ENCODE measurements at places on chromosomes 4 and X. TPM values are rescaled to one million over a fixed set of nuclear protein-coding genes. Genes with fewer than 3 reads are reported as not detected.

GRCh38 chr4:13782231-13782630 is 154.7 kb upstream of the BOD1L1 start:
- DNase-seq = no peak

- DNase-seq = no peak
Observed at GRCh38 chr4:159229164-159229563, 126.3 kb downstream of the RAPGEF2 start.

The CT83 gene
- not detected for total RNA-seq

The PRKG2 gene
- total RNA-seq = 0.27 TPM

DNA sequence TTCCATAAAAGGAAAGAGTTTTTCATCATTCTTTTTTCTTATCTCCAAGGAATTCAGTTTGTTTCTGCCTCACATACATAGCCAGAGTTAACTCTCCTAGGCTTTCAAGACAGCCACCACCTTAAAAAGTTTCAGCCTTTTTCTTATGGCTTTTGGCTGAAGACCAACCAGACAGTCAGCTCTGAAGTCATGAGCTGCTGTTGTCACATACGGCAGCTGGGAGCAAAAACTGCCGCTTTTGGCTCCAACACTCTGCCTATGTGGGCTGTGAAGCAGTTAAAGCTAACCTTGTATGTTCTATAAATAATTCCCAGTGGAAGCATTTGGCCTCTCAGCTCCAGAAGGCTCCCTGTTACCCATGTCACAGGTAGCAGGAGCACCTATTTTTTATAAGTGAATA is 104.1 kb downstream of the KLHL4 start:
- no peak for DNase-seq

The PDCL2 gene
- 1.2 TPM for total RNA-seq

DNA sequence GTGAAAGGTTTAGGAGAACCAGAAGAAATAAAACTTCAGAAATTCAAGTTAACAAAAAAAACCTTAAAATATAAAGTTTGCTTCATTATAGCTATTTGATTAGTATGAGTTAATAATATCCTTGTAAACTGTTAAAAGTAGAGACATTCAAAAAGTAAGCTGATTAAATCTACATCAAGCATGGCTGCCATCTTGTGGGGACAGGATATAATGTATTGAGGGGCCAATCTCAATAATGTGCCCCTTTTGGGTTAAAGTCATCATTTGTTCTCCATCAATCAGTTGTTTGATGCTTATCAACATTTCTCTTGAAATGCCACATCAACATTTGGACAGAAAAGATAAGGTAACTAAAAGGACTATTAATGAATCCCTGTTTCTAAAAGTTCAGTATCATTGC is 4.6 kb upstream of the GRID2 start:
- no peak for DNase-seq

The SMR3B gene
- total RNA-seq = not detected

The NSG1 gene
- not detected for total RNA-seq

- DNase-seq = no peak
Observed at GRCh38 chr4:17932041-17932440, 89.5 kb downstream of the LCORL start.

The PABPC4L gene
- total RNA-seq = 0.63 TPM

The PWWP3B gene
- total RNA-seq = not detected

The TMEM255A gene
- total RNA-seq = not detected

DNA sequence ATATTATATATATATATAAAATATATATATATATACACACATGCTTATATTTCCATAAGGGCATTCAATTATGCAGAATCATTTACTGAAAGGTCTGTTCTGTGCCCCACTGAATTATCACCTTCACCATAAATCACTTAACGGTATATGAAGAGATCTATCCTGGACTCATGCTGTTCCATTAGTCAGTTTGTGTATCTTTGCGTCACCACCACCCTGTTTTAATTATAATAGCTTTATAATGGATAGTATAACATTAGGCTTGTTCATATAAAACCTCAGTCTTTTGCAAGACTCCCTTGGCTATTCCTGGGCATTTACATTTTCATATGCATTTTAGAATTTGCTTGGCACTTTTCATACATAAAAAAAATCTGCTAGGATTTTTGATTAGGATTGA is 19.1 kb downstream of the WDR17 start:
- no peak for DNase-seq

The RIPPLY1 gene
- total RNA-seq = not detected

GRCh38 chr4:108261026-108261425 is 92.3 kb upstream of the LEF1 start:
- no peak for DNase-seq

- no peak for DNase-seq
Observed at GRCh38 chr4:101604976-101605375, 185.6 kb upstream of the BANK1 start.

DNA sequence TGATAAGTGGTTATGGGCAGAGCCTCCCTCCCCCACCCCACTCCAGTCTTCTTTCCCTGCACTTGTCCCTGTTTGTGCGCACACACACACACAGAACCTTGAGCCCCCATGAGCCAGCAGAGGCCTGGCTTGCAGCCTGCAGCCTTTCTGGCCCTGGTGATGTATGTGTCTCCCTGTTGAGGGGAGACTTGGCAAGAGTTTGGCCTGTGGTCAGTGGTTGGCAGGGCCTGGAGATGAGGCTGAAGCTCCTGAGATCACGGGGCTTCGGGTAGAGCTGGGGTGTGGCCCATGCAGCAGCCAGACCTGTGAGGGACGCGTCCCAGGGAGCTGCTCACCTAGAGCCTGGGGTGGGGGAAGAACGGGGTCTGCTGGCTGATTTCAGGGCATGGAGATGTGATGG is 2.3 kb downstream of the GPR173 start:
- no peak for DNase-seq

The FGFR3 gene
- total RNA-seq = 60.4 TPM

The OPRPN gene
- total RNA-seq = not detected

DNA sequence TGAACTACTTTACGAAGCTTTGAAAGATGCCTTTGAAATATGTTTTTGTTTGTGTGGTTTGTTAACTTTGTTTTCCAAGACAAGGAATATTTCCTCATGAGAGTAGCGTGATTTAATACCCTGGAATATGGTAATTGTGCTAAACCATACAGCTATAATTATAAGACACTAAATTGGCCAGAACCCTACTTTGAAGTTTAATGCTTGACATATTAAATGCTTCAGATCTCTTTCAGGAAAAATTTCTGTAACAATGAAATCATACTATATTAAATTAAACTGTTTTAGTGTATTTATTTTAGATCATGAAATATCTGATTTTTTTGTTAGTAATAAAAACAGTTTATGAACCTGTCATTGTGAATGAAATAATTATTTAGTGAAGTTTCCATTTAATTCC is 63.5 kb downstream of the DCLK2 start:
- DNase-seq = no peak

- DNase-seq = peak; percentile 8
Observed at GRCh38 chr4:3830774-3831528, 64.8 kb downstream of the ADRA2C start.

All from K562 (cell line).